ENCODE measurements at places on chromosomes 7 and 10.

- DNase-seq: no peak
Observed at GRCh38 chr10:60167050-60167449, 222.6 kb downstream of the ANK3 start.

GRCh38 chr7:121546632-121547543, 150.8 kb upstream of the FAM3C start:
- DNase-seq: no peak

DNA sequence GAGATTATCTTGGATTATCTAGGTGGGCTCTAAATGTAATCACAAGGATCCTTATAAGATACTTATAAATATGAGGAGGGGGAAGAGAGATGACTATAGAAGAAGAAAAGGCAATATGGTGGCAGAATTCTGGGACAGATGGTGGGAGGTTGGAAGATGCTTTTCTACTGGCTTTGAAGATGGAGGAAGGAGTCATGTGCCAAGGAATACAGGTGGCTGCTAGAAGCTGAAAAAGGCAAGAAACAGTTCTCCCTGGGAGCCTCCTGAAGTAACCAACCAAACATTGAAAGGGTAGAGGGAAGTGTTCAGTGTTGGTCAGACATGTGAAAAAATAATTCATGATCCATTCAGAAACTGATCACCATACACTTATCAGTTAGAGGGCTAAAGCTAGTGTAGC, 213.3 kb downstream of the WDR11 start:
- DNase-seq: no peak

GRCh38 chr10:118572256-118573041, 23.0 kb downstream of the PRLHR start:
- no peak for DNase-seq

DNA sequence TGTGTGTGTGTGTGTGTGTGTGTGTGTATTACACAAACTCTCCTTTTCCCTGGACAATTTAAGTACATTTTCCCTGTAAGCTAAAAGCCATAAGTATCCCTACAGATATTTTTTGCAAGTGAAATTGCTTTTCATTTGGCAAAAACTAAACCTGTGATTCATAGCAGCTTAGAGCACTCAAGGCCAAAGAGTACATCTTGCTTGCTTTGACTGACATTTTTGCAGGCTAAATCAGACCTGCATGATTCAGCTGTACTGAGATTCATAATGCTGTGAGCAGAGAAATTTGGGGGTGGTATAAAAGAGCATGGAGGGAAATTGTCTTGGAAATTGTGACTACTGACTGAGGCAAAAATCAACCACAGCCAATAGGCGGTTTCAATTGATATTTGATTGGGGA, 500.4 kb downstream of the GFRA1 start:
- no peak for DNase-seq

DNA sequence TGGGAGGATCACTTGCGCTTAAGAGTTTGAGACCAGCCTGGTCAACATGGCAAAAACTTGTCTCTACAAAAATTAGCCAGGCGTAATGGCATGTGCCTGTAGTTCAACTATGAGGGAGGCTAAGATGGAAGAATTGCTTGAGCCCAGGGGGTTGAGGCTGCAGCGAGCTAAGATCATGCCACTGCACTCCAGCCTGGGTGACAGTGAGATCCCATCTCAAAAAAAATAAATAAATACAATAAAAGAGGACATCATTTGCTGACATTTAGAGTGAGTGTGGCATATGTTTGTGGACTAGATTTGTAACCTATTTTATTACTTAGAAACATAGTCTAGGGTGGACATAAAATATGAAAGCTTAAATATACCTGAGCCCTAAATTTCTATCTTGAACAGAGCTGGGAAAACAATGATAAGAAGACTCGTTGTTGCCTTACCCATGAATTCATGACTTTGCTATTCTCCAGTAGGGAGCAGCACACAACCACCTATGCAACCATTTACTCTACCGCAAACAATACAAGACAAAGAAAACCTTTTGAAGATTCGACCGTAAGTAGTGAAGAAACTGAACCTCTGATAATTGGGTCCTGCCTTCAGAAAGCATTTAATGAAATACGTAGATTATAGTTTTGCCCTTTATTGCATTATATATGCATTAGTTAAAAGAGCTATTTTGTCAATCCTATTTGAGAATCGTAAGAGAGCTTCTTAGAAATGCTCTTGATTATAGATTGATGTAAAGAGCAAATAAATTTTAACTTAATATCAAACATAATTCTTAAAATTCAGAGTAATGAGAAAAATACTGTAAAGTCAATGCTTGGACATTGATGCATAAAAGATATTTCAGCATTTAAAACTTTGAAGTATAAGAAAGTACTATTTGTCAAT, 83.5 kb downstream of the GNAT3 start:
- DNase-seq: peak; percentile 85

DNA sequence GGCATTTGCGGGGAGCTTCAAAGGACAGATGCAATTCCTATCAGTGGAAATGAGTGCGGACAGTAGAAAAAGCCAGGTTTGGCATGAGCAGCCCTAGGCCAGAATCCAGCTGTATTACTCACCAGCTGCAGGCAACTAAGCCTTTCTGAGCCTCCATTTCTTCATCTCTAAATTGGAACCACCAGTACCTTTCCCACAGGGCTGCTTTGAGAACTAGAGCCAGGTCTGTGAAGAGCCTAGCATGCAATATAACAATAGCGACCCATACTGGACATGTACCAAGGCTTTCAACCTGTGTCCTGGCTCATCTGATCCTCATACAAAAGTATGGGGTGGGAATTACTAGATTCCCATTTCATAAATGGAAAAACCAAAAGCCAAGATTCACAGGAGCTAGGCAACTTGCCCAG, 101.0 kb downstream of the GSAP start:
- no peak for DNase-seq

GRCh38 chr7:39386718-39387117, 179.5 kb upstream of the YAE1 start:
- DNase-seq: no peak

GRCh38 chr10:84829131-84829530, 500.7 kb downstream of the CCSER2 start:
- no peak for DNase-seq

DNA sequence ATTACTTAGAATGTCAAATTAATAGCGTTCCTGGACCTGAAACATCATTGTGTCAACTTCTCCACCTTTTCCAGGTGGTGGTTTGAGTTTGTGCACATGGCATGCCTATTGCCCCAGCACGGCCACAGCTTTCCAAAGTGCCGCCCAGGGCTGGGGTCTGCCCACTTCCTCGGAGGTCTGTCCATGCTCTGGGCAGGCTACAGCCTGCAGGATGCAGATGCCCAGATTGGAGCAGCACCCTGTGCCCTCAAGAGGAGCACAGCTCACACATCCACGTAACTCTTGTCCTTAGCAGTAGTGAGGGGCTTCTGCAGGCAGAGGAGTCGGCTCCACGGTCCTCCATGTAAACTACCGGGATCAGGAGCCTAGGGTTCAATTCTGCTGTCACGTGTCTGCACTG, 238.6 kb downstream of the EBF3 start:
- no peak for DNase-seq

DNA sequence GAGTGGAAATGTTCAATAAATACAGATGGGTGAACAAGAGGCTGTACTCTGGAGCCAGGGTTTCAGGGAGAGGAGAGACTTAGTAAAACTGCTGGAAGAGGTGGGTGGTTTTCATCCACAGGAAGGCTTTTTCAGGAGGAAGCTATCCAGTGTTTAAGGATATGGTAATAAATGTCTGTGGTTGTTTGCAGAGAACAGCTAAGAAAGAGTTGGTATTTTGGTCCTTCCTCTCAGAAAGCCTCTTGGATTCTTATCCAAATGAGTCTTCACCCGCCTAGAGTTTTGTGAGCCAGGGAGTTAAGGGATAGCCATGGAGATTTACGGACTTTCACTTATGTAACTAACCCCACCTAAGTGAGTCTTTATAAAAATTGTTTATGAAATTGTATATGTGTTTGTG, 95.7 kb downstream of the GNAI1 start:
- DNase-seq: no peak

GRCh38 chr10:110861476-110861875, 10.3 kb upstream of the PDCD4 start:
- DNase-seq: no peak

DNA sequence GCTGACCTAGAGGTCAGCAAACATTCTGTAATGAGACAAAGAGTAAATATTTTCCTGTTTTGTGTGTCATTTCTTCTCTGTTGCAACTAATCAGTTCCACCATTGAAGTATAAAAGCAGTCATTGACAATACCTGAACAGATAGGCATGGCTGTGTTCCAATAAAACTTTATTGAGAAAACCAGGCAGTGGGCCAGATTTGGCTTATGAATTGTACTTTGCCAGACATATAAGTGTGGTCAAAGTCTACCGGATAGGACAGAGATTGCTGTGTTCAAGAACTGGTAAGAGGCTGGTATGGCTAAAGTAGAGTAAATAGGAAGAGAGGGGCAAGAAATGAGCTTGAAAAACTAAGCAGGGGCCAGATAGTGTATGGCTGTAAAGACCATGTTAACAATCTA, 38.3 kb upstream of the TAC1 start:
- no peak for DNase-seq

DNA sequence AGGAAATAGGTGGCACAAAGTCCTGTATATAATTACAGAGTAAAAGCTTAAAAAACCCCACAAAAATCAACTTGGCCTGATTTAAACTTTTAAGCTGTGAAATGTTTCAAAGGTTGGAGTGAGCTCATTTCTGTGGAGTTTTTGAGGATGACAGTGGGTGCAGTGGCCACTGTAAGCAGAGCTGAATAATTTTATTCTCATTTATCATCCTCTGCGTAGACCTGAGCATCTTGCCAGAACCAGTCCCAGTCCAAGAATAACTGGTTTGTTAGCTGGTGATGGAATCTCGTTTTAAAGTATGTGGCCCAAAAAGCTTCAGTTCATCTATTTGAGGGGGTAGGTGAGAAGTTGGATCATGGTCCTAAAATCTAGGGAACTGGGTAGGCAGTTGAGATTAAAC, 4.4 kb downstream of the BMPER start:
- no peak for DNase-seq

DNA sequence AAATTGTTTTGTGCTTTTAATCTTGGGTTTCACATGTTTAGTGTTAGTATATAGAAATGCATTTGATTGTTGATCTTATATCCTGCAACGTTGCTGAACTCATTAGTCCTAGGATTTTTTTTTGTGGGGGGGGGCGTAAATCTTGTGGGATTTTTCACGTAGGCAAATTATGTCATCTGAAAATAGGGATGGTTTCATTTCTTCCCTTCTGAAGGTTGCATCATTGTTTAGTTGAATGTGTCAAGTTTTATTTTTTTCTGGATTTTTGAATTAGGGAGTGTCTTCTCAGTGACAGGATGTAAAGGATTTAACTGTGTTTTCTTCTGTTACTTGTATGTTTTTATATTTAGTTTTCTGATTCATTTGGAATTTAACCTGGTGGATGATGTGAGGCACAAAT, 26.7 kb downstream of the MKLN1 start:
- no peak for DNase-seq
